Muscle of leg (tissue), 16 donors: ENCODE measurements at places on chromosomes 7 and 10.

DNA sequence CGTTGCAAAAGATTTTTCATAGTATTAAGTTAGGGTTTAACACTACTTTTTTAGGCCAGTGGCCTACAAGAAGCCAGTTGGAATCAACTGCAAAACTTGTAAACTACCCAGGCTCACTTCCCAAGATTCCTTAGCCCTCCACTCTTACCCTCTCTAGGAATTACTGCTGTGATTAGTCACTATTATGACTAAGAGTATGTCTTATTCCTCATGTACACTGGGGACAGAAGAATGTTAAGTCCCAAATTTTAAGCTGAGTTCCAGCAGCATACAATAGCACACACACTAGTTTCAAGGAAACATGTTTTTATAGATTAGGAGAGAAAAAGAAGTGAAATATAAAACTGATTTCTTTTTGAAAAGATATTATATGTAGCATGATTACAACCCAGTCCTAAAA is 42.8 kb downstream of the FBXL13 start:
- DNase-seq, result no peak

- peak; percentile 37 for DNase-seq
These were observed 52.1 kb upstream of the ZNF438 start for GRCh38 chr10:31083765-31084184.

GRCh38 chr10:123140983-123141390 is 5.2 kb downstream of the HMX3 start:
- no peak for DNase-seq

- DNase-seq, result no peak
These were observed 19.8 kb upstream of the TBL2 start for GRCh38 chr7:73597978-73598782.

DNA sequence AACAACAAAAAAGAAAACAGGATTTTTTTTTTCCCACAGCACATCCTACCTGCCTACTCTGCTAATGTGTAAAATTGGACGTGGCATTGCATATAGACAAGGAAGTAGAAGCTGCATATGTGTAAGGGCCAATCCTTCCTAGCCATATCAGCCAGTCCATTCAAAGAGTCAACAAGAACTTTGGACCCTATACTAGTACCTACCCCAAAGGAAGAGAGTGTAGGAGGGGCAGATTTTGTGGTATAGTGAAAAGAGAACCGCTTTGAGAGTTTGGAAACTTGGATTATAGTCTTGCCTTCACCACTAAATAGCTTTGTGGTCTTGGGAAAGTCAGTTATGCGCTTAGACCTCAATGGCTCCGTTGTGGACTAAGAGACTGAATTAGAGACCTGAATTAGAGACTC is 12.1 kb upstream of the MCU start:
- DNase-seq, result no peak

DNA sequence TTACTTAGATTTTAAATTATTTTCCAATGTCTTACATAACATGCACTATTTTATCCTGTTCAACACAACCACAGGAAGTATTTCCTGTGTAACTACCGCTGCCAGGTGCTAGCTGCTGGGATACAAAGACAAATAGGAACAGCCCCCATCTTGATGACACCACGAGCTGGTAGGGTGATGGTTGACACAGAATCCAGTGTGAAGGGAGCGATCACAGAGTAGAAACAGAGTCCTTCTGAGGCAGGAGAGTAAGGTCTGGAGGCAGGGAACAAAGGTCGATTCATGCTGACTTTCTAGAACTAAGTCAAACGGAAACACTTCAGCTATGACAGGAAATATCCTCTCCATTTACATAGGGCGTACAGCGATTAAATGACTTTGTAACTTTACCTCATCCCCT is 232.3 kb downstream of the ADAM12 start:
- DNase-seq, result no peak

DNA sequence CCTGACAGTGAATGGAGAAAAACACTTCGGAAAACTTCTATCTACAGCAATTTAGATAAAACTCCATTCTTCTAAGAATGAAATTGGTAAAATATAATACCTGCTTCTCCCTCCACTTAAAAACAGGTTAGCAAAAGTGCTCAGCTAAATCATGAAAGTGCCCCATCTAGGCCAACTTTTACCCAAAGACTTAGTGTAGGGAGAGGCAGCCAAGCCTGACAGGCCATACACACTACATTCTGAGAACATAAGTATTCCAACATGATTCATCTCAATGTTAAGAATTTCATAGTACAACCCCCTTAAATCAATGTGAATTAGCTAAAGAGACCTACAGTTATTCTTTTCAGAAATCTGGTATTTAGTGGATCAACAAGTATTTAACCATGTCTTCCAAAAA is 7.2 kb downstream of the FAM3C start:
- no peak for DNase-seq

DNA sequence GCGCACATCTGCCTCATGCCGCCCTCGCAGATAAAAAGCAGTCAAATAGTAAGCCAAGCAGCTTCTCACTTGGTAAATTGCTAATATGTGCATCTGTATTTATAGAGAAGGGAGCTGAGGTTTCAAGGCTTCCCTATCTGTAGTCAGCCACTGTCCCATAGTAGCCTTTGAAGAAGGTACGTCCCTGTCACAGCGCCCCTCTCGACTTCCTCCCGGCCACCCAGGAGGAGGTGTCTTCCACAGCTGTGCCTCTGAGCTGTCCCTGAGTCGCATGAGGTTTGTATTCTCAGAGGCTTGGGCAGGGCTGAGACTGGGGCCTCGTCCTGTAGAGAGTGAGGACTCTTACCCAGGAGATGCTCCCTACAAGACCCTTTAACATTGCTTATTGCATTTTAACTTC is 49.0 kb downstream of the SPOCK2 start:
- no peak for DNase-seq

- peak; percentile 76 for DNase-seq
These were observed 25.8 kb downstream of the TES start for GRCh38 chr7:116236020-116236630.

- peak; percentile 94 for DNase-seq
These were observed 399.5 kb upstream of the ANKRD30A start for GRCh38 chr10:36725581-36726520.
